Stimulated activated CD8-positive, alpha-beta memory T cell treated with anti-CD3 and anti-CD28 coated beads, Interleukin-15, amount 100 ng/mL, for 1 hour (primary cell): ENCODE measurements at places on chromosomes 1 and 21.

DNA sequence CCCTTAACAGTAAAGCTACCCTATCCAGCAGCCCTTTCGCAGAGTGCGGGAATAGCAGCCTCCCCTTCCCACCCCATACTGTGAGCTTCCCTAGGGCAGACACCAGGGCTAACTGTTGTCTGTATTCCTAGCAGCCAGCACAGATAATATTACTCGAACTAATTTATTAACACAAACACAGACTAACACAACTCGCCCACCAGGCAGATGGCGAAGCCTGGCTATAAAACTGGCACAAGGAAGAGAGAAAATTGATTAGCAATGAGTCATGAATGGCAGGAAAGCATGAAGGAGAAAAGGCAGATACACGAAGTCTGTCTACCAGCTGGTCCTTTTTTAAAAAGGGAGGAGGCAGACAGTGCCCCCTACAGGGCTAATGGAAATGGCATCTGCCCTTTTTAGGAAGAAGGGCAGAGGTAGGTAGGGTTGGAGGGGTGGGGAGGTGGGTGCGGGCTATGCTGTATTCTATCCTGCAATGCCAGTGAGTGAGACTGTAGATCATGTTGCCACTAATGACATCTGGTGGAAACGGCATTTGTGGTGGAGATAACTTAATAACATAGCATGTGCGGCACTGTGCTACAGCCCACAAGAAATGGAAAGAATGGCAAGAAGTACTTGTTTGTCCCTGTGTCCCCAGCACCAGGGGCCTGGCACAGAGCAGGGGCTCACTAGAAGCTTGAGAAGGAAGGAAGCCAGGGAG lies 30.6 kb upstream of the CTPS1 start:
- peak; percentile 10 for DNase-seq

GRCh38 chr1:219782311-219782710 lies 146.0 kb downstream of the SLC30A10 start:
- no peak for DNase-seq

GRCh38 chr1:170735366-170736263 lies 71.7 kb downstream of the PRRX1 start:
- no peak for DNase-seq

- DNase-seq = no peak
Observed at GRCh38 chr21:8989721-8990325, 1531.6 kb upstream of the TPTE start.

- no peak for DNase-seq
Observed at GRCh38 chr1:50531027-50531426, 107.8 kb upstream of the DMRTA2 start.

- no peak for DNase-seq
Observed at GRCh38 chr1:54806931-54807611, 5.9 kb upstream of the TTC22 start.

GRCh38 chr1:153025797-153026196 lies 5.2 kb upstream of the SPRR1B start:
- DNase-seq = no peak

- DNase-seq = no peak
Observed at GRCh38 chr1:11466416-11466815, 12.5 kb upstream of the DISP3 start.

GRCh38 chr1:209808059-209808581 lies 2.2 kb upstream of the IRF6 start:
- DNase-seq = no peak

DNA sequence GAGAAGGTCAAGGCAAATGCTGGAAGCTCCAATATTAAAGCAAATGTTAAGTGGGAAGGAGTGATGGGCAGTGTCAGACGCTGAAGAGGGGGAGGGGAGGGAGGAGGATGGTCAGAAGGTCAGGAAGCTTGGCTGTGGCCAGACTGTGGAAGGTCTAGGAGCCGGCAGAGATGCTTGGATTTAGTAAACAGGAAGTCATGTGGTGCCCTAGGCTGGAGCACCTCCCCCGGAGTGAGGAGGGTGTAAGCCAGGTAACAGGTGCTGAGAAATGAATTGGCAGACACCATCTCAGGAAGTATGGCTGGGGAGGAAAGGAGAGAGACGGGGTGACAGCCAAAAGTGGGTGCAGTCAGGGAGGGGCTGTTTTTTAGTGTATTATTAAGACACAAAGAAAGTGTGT lies 17.7 kb downstream of the CSMD2 start:
- DNase-seq = no peak

GRCh38 chr1:19274636-19275035 lies 13.9 kb downstream of the AKR7A3 start:
- DNase-seq = no peak

- no peak for DNase-seq
Observed at GRCh38 chr1:231751415-231751814, 124.8 kb downstream of the DISC1 start.

GRCh38 chr1:19664453-19665185 lies at the start of gene HTR6:
HTR6 (plus strand) TSS chr1:19664875; CDS start chr1:19665754, 879 bp downstream.
- DNase-seq = no peak

DNA sequence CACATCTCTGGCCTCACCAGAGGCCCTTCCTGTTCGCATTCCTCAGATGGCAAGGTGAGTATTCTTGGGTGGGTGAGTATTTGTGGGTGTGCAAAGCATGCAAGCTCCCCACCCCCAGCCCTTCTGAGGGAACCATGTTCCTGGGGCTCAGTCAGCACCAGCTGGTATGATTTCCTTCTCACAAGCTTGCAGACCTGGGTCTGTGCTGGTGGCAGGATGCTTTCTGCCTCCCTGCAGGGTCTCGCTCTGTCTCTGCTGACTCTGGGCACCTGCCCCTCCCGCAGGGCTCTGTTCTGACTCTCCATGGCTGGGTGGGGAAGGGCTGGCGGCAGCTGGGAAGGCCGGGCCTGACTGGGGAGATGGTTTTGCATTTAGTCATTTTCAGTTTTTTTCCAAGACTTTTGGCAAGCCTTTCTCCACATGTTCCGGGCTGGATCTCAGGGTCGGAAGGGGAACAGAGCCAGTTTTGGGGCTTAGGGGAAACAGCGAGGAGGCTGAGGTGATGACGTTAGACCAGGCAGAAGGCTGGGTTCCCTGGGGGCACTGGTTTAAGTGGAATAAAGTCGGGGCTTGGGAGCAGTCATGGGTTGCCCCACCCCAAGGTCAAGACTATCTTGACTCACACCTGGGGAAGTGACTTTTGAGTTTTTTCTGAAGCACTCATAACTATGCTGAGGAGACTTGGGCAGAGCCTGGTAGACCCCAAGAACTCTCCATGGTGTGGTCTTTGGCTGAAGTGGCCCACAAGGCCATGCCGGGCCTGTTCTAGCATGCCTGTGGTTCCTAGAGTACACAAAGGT lies 6.2 kb downstream of the RASSF5 start:
- no peak for DNase-seq

- DNase-seq = no peak
Observed at GRCh38 chr1:53340660-53341520, 13.0 kb upstream of the LRP8 start.

GRCh38 chr1:160641323-160642280 lies 5.2 kb downstream of the SLAMF1 start:
- DNase-seq = no peak

DNA sequence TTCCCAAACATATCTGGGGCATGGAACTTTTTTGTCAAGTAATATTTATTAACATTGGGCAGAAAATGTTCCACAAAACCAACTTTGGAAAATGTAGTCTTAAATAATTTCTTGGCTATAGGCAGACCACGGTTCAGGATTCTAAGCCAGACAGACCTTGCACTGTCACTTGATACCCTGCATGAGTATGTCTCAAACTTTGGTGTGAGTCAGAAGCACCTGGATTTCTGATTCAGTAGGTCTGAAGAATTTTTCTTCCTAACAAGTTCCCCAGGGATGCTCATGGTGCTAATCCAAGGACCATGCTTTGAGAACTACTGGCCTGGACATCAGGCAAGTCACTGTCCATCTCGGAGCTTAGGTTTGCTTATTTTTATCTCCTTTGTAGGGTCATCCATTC lies 562.0 kb downstream of the PLPP3 start:
- DNase-seq = no peak

GRCh38 chr1:183002797-183003196 lies 20.4 kb upstream of the LAMC1 start:
- no peak for DNase-seq

GRCh38 chr1:54312796-54313316 lies 93.3 kb downstream of the SSBP3 start:
- DNase-seq = no peak

- no peak for DNase-seq
Observed at GRCh38 chr1:150906329-150906728, 19.4 kb downstream of the CTXND2 start.

GRCh38 chr1:3552751-3553150 lies 58.6 kb downstream of the MEGF6 start:
- DNase-seq = no peak

GRCh38 chr1:90996742-90997413 lies 25.0 kb downstream of the ZNF644 start:
- no peak for DNase-seq

DNA sequence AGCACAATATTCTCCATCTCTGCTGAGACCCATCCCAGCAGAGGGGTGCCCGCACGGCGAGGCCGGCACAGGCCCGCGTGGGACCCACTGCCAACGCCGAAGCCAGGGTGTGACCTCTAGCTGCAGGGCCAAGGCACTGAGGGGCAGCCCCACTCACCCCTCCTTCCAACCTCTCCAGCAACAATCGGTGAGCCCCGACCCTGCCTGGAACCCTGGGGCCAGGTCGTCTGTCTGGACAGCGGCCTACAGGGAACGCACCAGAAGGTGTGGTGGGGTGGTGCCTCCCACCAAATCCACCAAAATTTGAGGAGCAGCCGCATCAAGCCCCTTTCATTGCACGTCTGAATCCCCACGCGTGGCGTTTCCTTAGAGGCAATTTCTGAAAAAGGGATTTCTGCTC lies 63.0 kb upstream of the ADARB1 start:
- DNase-seq = no peak

- DNase-seq = no peak
Observed at GRCh38 chr1:246058466-246058865, 448.6 kb downstream of the SMYD3 start.
